A673 (cell line): ENCODE measurements at places on chromosomes 3 and 15. TPM values are rescaled to one million over a fixed set of nuclear protein-coding genes. Genes with fewer than 3 reads are reported as not detected.

The CRYBG3 gene
- 8.6 and 8.7 TPM in 2 replicates for total RNA-seq

The PAK6 gene
- total RNA-seq = 0.84 and 1.5 TPM in 2 replicates

The PRC1 gene
- total RNA-seq = 338 and 339 TPM in 2 replicates

The SUCLG2 gene
- total RNA-seq = 7.4 and 9.4 TPM in 2 replicates

The EFCC1 gene
- total RNA-seq = not detected in 2 replicates

The FAM43A gene
- total RNA-seq = 29.7 and 38.7 TPM in 2 replicates

The MORC1 gene
- total RNA-seq = 0.68 and 0.88 TPM in 2 replicates

The CNTN6 gene
- 0.28 and 1.4 TPM in 2 replicates for total RNA-seq

The ZNF619 gene
- total RNA-seq = 3.3 and 4.3 TPM in 2 replicates

The PDE8A gene
- total RNA-seq = 69.8 and 80.7 TPM in 2 replicates

The ADAMTS17 gene
- total RNA-seq = 0.15 TPM in 1 of 2 replicates, not detected in the other

The WDR93 gene
- not detected in 2 replicates for total RNA-seq

The SLC6A20 gene
- not detected in 2 replicates for total RNA-seq

The AEN gene
- 44.4 and 52.4 TPM in 2 replicates for total RNA-seq

The CASR gene
- total RNA-seq = not detected in 2 replicates

The ROPN1 gene
- total RNA-seq = not detected in 2 replicates

The MRPL46 gene
- total RNA-seq = 41.4 and 44.2 TPM in 2 replicates

The NEK10 gene
- 0.34 and 0.79 TPM in 2 replicates for total RNA-seq

The GOLGA6L10 gene
- total RNA-seq = 2.6 and 3.1 TPM in 2 replicates

The GYG1 gene
- total RNA-seq = 5.1 and 8.7 TPM in 2 replicates

The CLDN18 gene
- not detected in 2 replicates for total RNA-seq

The GRM7 gene
- total RNA-seq = not detected in 2 replicates

The CFAP20DC gene
- 0.74 and 1.3 TPM in 2 replicates for total RNA-seq

The NANOGP8 gene
- not detected in 2 replicates for total RNA-seq

The CCDC13 gene
- total RNA-seq = 0.55 TPM in 1 of 2 replicates, not detected in the other

The CLSTN2 gene
- 41.0 and 50.7 TPM in 2 replicates for total RNA-seq

The SAXO2 gene
- 1.5 and 1.9 TPM in 2 replicates for total RNA-seq

The RBP2 gene
- total RNA-seq = not detected in 2 replicates

The CORO2B gene
- total RNA-seq = 3.8 and 4.4 TPM in 2 replicates

The CTXN2 gene
- total RNA-seq = not detected in 2 replicates

The AGBL1 gene
- not detected in 2 replicates for total RNA-seq

The REC114 gene
- not detected in 2 replicates for total RNA-seq

The OR5H2 gene
- not detected in 2 replicates for total RNA-seq

The SLC49A4 gene
- 14.1 and 15.2 TPM in 2 replicates for total RNA-seq

The PTH1R gene
- total RNA-seq = 1.2 and 1.7 TPM in 2 replicates

The ZPLD1 gene
- 0.17 TPM in 1 of 2 replicates, not detected in the other for total RNA-seq

The FRMD5 gene
- 2.6 and 3.3 TPM in 2 replicates for total RNA-seq

The DPPA2 gene
- not detected in 2 replicates for total RNA-seq

The MRPL3 gene
- 137 TPM in 2 replicates for total RNA-seq

The PSTPIP1 gene
- total RNA-seq = not detected in 2 replicates
